ENCODE measurements at places on chromosomes 4 and X.

DNA sequence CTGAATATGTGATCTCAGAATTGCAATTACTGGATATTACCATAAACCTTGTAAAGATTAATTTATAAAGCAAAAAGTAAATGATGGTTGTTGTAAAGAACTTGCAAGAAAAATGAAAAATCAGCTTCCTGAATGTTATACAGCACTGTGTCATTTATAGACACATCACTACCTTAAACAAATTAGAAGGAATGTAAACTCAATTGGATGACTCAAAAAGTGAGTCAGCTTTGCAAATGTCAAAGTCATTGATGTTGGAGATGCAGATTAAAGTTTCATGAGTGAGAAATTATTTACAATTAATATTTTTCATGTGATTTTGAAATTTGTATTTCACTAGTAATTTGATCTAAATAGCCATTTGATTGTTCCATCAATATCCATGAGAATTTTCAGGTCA, 193.2 kb downstream of the RAPGEF2 start:
- no peak for DNase-seq

GRCh38 chr4:166972071-166972470, 262.2 kb downstream of the SPOCK3 start:
- DNase-seq = no peak

DNA sequence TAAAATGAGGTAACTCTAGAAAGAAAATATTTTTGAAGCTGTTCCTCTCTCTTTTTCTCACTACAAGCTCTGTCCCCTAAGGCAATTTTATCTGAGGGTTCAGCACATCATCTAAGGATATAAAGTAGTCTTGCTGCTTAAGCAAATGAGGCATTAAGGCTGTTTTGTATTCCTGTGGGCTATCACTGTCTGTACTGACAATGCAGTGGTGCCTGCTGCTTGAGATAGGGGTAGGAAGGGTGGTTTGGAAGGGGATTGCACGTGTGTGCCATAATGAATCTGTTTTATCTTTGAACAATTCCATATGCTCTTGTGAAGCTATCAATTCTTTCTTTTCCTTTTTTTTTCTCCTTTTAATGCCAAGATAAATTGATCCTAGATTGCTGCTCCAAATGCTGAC, 128.0 kb upstream of the ATOH1 start:
- no peak for DNase-seq

DNA sequence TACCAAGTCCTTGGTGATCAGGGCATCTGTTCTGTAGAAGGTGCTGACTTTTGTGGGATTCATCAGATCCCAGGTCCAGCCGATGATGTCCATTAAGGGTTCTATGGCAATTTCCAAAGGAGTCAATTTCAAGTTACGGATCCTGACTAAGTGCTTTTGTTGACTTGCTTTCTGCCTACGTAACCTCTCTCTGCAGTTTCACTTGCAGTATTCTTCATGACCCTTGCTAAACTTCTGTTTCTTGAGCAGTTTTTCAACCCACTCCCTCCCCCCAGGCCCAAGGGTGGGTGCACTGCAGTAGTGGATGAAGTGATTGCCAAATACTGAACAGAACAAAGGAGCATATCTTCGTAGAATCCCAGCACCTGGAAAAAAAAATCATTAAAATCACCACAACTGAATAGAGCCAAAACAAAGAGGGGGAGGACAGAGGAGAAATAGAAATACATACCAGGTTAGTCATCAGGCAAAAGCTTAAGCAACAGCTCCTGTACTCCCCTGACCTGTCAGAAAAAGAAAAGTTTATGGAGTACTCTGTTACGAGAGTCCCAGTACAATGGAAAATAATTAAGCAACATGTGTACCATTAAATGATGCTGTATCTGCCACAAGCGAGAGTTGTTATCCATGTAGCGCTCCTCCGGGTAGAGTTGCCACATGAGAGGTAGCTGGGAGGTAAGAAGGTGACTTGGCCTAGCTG, 5.8 kb downstream of the CMC4 start:
- DNase-seq = no peak

DNA sequence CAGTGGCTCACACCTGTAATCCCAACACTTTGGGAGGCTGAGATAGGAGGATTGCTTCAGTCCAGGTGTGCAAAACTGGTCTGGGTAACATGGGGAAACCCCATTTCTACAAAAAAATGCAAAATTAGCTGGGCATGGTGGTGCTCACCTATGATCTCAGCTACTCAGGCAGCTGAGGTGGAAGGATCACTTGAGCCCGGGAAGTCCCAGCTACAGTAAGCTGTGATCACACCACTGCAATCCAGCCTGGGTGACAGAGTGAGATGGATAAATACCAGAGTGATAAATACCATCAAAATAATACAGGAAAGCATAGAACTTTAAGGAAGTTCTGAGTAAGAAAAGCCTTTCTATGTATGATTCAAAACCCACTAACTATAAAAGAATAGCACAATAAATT, 52.8 kb downstream of the LRBA start:
- no peak for DNase-seq

GRCh38 chr4:10639100-10639499, 45.5 kb downstream of the CLNK start:
- no peak for DNase-seq

- peak; percentile 8 for DNase-seq
These were observed 334.5 kb upstream of the NOCT start for GRCh38 chr4:138680989-138681604.

GRCh38 chr4:95546866-95547714, 1.7 kb downstream of the UNC5C start:
- no peak for DNase-seq

DNA sequence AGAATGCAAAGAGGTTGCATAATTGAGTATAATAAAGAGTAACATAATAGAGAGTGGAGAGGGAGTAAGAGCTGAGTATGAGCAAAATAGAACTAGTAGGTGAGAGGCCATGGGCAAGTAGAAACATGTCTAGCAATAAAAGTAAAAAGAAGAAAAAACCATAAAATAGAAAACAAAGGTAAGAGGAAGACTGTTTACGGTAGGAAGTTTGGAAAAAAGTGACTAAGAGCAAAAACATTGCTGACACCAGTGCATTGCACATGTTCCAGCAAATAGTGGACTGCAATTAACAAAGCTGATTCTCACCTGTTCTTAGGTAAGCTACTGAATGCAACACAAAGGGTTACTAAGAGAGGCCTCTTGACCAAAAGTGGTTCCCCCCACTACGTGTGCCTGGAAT, 202.9 kb downstream of the TEX13A start:
- no peak for DNase-seq

- DNase-seq = no peak
These were observed 71.8 kb upstream of the FHDC1 start for GRCh38 chr4:152864361-152864760.

DNA sequence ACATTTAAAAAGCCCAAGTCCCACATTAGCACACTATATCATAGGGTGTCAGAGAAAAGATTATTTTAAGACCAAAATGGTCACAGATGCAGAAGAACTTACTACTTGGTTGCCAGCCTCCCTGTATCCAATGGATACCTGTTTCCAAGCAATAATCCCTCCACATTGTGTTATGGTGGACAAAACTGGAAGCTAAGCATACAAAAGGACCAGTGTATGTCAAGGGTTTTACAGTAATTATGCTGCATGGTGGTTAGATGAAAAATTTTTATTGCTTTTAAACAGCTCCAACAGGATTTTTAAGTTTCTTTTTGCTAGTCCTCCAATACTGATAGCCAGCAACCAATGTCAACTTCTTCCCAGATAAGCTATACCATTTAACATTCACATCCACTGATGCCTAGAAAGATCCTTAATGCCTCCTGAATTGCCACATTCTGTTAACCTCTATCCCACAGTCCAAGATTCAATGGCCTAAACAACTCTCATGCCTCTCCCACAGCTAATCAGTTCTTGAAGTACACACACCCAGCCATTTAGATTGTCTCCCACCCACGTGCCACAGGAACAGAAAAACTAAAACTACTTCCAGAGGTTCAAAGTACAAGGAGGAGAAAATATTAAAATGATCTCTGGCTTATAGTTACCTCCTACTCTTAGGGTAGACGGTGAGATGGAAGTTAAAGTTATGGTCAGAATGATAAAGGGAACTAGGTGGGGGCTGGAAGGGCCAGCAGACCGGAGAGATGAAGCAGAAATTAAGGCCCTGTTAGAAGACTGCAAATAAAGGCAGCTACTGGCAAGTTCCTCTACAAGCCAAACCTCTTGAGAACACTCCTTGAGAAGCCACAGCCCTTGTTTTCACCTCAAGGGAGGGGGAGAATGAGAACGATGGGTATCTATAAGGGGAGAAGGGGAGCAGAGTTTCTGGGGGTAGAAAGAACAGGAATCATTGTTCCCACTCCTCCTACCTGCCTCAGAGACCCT, 5.5 kb downstream of the MED14 start:
- no peak for DNase-seq

DNA sequence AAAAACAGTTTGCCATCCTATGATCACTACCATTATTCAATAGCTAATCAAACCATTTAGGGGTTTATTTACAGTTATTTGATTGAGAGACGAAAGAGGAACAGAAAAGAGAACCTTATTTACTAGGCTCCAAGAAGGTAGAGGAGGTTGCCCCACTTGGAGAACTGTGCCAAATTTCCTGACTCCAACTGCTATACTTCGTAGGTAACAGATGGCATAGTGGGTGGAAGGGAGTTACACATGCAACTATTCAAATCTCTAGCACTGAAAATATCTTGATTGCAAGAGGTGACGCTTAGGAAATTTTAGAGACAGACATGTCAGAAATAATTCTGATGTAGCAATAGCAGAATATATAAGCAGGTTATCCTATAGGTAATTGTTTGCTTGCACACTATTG, 38.0 kb upstream of the TMPRSS11F start:
- DNase-seq = no peak

DNA sequence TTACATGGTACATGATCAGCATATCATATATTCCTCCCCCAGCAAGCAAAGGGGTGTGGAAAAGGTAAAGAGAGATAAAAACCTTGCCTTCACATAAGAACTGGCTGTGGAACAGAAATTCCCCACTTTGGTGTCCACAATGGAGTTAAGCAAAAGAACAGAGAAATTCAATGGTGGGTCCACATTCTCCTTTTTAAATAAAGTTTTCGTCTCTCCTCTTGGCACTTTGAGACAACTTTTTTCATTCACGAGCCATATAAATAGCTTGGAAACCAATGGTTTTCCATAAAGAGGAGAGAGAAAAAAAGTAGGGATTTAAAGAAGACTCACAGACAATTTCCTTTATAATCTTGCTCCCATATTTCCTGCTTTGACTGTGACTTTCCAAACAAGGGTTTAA, 148.1 kb downstream of the TSPAN5 start:
- DNase-seq = no peak

DNA sequence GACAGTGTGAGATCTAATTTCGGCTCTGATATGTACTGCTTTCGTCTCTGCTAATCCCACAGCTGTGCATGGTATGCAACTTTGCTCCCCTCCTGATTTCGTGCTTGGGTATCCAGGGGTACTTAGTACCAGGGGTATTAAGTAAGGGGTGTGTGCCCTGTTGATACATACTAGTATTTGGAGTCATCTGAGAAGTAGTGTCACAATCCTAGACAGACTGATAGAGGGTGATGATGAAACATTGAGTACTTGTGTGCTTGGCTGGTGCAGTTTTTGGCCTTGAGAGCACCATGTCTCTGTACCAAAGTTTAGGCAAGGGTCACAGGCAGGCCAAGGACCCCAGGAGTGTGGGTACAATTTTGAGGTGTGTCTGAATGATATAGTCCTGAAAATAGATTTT, 10.9 kb downstream of the GPAT3 start:
- no peak for DNase-seq

- DNase-seq = no peak
These were observed 142.1 kb downstream of the PDGFRA start for GRCh38 chr4:54371173-54371572.

- DNase-seq = no peak
These were observed 46.8 kb downstream of the ARAP2 start for GRCh38 chr4:36197501-36197900.

DNA sequence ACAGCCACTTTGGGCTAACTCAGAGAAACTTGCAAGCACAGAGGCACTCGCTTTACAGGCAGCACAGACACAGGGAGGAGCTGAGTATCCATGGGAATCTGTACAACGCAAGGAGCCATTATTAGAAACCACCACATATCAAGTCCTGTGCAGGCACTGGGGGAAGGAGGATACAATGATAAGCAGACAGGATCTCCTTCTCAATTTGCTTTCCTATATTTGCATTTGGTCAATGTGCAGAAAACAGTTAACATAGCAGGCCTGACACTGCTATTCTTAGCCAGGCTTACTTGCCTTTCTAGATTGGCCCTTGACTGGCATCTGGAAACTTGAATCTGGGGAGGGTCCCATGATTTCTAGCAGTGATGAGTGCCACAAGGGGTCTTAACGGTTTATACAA, 65.8 kb downstream of the TEC start:
- no peak for DNase-seq

DNA sequence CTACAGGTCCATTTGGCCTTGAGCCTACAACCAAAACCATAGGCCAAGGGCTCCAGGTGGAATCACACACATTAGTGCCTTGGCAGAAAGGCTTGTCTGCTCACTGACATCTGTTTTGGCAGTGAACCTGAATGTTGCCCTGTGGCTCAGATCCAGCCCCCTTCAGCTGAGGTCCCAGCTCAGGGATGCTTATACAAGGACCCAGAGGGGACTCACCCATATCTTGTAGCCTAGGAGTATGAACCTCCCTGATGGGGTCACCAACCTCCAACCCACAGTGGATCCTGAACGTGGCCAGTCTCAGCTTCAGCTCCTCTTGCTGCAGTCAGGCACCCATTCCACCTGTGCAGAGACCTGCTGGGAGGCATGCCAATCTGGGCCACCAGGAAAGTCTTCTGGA, 50.8 kb upstream of the HMX1 start:
- no peak for DNase-seq

DNA sequence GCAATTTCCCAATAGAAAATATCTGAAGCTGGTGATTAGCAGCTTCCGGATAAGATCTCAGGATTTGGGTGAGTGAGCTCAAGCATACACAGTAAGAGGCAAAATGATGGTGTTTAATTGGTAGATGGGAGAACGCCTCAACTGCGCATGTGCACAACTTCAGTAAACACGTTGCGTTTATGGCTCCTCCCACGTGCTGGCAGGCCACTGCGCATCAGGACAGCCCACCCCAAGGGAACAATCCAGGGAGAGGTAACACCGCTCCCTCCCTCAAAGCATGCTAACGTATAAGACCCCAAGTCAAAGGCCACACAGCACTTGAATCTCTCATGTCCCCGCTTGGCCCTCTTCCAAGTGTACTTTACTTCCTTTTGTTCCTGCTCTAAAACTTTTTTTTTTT, 10.3 kb upstream of the CENPU start:
- DNase-seq = no peak

DNA sequence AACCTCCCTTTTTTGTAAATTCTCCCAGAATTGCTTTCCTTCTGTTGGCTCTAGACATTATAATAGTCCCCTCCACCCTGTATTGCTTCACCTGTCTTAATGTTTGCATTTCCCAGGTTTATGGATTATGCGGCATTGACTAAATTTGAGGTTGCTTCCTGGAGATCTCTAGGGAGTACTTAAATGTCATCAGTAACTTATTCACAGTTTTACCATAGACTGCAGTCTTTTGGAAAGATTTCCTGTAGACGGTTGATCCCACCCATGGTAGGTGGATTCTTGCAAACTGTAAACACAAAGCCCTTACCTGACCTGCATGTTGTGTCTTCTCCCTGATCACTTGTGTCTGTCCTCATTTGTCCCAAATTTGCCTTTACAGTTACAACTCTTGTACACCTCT, 6.2 kb upstream of the NOX1 start:
- no peak for DNase-seq

GRCh38 chr4:604131-604530, 21.2 kb upstream of the PDE6B start:
- no peak for DNase-seq
